ENCODE measurements at places on chromosomes 3 and 15.

DNA sequence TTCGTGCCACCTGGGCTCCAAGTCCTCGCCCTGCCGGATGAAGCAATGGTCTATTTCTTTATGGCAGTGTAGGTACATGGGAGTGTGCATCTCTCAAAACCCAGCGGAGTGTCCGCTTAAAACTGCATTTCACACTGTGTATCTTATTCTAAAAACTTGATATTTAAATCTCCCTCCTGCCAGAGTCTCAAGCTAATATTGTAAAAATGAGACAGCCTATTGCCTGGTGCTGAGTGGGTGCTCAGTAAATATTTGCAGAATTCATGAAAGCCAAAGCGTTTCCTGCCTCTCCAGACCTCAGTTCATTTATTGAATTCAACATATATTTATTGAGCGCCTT, 330 bp upstream of the TBC1D2B start:
- DNase-seq = no peak

DNA sequence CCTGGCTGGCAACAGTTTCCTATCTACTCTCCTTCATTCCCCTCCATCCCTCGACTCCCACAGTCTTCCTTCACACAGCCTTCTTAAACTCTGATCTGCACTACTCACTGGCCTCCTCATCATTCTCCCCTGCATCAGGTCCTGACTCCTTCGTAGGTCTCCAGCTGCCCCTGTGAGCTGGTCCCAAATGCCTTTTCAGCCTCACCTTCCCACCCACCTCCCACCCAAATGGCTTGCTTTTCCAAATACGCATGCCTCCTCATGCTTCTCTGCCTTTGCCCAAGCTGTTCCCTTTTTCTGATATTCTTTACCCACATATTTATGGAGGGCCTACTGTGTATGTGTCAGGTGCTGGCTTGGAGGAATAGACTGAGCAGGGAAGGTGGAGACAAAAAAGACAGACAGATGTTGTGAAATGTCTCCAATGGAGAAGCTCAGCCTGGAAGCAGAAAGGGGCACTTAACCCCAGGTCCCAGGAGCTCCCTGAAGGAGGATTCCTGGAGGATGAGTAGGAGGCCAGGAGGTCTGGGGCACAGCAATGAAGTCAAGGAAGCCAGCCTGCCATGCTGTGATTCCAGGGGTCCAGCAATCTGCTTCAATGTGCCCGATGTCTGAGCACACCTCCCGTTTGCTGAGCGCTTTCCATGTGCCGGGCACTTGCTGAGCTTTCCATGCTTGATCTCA, 252.2 kb downstream of the SHQ1 start:
- no peak for DNase-seq

GRCh38 chr3:124878561-124879336, 8.4 kb downstream of the ITGB5 start:
- no peak for DNase-seq

DNA sequence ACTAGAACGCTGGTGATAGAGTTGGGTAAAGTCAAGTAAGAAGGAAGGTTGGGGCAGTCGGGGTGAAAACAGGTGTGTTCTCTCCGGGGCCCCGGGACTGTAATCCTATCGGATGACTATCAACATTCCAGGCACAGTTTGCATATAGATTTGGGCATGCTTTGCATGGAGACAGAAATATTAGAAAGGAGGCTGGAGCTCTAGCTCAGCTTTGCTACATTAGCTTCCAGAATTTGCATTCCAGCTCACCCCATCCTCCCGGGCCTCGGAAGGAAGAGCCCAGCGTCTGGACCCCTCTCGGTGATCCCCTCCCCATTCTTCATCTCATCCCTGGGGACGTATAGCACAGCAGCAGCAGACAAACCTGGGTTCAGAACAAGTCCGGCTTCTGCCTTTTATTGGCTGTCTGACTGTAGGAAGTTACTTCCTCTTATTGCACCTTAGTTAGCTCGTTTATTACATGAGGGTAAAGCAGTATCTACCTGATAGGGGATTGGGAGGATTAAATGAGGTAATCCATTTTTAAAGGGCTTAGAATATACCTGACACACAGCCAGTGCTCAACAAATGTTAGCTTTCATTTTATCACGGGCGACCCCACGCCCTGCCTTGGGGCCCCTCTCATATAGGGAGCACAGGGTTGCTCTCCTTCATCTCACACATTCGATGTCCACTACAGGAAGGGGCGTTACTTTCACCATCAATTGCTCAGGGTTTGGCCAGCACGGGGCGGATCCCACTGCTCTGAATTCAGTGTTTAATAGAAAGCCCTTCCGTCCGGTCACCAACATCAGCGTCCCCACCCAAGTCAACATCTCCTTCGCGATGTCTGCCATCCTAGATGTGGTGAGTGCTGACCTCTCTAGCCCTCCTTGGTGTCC, 3.2 kb downstream of the HTR3E start:
- no peak for DNase-seq

GRCh38 chr3:48999085-48999858, 7.9 kb upstream of the WDR6 start:
- DNase-seq = no peak

- no peak for DNase-seq
Measured at GRCh38 chr3:12296511-12296910, 7.6 kb downstream of the PPARG start.

GRCh38 chr3:135975053-135975452, 9.5 kb downstream of the PPP2R3A start:
- no peak for DNase-seq

- DNase-seq = no peak
Measured at GRCh38 chr15:51046799-51047449, 47.8 kb downstream of the TNFAIP8L3 start.

- no peak for DNase-seq
Measured at GRCh38 chr15:36005542-36005941, 459.6 kb upstream of the DPH6 start.

DNA sequence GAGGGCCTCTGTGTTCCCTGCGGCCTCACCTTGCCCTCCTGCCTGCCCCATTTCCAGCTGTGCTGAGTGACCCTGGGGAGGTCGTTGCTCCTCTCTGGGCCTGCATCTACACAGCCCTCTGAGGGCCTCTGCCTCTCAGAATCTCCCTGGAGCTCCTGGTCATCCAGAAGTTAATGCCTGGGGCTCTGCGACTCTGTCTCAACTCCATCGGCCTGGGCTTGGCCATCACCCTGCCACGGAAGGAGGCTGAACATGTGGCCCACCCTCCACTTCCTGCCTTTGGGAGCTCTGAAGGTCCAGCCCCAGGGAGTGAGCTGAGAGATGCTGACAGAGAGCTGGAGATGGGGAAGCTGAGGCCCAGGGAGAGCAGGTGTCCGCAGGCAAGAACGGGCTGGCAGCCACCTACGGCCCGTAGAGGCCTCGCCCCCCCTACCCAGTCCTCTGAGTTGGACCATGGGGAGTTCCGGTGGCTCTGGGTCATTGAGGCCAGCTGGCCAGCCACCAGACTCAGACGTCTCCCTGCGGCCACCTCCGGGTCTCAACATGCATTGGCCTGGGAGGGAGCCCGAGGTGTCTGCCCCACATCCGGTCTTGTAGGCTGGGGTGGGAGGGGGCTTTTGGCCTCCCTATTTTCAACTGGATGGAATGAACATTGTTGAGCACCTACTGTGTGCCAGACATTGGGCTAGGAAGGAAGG, 34.2 kb downstream of the GRIP2 start:
- DNase-seq = no peak

DNA sequence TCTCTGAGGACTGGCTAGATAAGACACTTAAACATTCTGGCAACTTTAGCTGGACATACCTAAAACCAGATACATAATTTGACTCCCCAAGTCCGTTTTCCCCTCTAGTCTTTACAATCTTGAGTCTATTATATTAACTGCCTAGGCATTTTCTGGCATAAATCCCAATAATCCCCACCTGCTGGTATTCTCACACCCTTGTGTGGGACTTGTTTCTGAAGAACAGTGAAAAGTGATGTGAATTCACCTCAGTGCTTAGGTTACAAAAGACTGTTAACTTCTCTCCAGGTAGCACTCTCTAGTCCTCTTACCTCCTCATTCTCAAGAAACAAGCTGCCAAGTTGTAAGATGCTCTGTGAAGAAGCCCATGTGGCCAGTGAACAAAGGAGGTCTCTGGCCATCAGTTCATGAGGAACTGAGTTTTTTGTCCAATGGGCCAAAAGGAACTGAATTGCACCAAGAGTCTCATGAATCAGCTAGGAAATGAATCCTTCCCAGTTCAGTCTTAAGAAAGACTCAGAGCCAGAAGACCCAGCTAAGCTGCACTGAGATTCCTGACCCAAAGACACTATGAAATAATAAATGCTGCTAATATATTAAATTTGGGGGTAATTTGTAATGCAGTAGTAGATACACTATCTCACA, 4.1 kb downstream of the OSBPL11 start:
- no peak for DNase-seq

DNA sequence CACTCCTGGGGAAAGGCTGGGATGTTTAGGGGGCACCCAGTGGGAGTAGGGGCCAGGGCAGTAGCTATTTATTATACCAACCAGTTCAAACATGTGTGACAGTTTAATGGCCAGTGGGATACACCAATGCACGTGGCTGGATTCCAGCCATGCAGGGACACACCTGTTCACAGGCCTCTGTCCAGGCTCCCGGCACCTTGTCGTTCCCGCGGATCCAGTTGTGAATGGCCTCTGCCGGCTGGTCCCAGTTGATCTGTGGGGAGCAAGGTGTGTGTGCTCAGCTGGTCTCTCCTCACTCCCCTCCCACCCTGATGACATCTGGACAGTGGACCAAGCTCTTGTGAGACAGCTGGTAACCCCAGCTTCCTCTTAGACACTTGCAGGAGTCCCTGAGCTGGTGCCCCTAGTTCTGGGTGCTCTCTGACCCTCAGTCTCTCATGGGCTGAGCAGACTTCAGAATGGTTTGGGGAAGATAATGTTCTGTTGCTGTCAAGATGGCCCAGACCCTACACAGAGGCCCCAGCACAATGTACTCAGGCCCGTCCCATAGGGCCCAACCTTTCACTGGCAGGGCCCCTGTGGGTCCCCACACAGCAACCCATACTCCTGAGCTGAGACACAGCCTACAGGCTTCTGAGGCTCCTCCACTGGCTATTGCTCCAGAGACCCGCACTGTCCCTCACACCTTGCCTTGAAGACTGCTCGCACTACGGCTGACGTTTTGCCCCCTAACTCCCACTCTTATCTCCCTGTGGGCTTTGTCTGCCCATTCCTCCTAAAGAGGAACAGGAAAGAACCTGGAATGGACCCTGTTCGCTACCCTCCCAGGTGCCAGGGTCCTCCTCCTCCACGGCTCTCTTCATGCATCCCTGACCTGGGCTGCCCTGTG, 25.8 kb downstream of the ALDH1L1 start:
- no peak for DNase-seq

DNA sequence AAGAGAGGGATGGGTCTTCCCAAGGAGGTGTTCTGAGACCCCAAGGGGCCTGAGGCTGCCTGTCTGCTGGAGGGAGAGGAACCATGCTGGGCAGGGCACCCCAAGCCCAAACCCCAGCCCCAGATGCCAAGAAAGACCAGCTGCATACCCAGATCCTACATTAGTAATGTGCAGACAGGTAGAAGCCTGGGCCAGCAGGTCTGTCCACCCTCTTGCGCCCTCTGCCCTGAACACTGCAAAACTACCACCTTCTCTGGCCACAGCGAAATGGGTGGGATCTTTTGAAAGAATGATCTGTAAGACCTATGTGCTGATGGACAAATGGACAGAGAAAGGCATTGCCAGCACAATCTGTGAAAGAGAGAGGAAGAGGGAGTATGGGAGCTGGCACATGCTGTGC, 283.2 kb downstream of the EPHB1 start:
- no peak for DNase-seq

GRCh38 chr3:196111939-196112386, 30.1 kb upstream of the TFRC start:
- DNase-seq = no peak

All from stimulated activated CD8-positive, alpha-beta memory T cell treated with anti-CD3 and anti-CD28 coated beads, Interleukin-2, amount 100 ng/mL, for 1 hour (primary cell).